NCI-H187 (cell line): ENCODE measurements at places on chromosomes 3 and 15.

- DNase-seq: no peak
Measured at GRCh38 chr3:110420158-110420641, 651.4 kb upstream of the NECTIN3 start.

DNA sequence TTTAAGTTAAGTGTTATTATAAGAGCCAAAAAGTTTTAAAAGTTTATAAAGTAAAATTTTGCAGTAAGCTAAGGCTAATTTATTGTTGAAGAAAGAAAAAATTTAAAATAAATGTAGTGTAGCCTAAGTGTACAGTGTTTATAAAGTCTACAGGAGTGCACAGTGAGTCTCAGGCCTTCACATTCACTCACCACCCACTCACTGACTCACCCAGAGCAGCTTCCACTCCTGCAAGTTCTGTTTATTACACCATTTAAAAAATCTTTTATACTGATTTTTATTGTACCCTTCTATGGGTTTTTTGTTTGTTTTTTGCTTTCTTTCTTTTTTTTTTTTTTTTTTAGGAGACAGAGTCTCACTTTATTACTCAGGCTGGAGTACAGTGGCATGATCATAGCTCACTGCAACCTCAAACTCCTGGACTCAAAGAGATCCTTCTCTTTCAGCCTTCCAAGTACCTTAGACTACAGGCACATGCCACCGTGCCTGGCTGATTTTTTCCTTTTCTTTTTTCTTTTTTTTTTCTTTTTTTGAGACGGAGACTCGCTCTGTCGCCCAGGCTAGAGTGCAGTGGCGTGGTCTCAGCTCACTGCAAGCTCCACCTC lies 25.9 kb downstream of the CSTA start:
- DNase-seq: no peak

DNA sequence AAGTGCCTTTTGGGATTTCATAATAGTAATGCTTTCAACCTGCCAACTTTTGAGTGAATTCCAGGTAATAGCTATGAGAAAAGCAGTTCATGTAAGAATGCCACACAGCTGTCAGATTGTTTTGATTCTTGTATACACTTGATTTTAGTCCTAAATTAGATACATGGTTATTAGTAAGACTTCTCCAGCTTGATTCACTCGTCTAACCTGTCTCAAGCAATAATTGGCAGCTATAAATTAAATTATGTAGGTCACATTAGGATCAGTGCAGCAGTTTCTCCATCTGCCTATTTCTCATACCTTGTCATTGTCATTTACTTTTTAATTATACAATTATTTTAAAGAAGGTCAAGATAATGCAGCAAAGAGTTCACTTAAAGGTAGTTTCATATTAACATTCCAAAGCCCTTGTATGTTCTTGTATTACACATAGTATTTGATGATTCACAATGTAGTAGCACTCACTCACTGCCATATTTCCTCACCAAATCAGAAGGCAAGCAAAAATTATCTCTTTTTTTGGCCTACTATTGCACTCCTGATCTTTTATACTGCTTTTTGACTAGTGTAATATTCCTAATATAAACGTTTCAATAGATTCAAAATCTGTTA lies 10.9 kb upstream of the CRYBG3 start:
- DNase-seq: no peak

GRCh38 chr3:149716984-149717383 lies 35.3 kb downstream of the COMMD2 start:
- DNase-seq: no peak

GRCh38 chr3:58013099-58013498 lies 4.9 kb downstream of the FLNB start:
- DNase-seq: no peak

GRCh38 chr3:173584838-173585831 lies 187.6 kb downstream of the NLGN1 start:
- no peak for DNase-seq

DNA sequence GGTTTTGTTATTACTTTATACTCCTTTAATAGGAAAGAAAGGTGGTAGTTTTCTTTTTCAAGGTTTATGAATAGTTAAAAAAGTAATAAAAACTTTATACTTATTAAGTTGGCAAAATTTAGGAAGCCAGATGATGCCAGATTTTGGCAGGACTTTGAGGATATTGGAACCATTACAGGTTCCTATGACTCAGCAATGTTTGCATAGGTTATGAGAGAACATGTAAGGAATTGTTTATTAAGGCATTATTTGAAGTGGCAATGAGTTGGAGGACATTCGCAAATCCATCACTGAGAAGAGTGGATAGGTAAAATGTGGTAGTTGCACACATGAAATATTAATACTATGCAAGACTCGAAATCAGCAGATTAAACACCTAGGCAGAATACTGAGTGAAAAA lies 29.9 kb downstream of the CDAN1 start:
- DNase-seq: no peak

- DNase-seq: no peak
Measured at GRCh38 chr3:98733812-98734281, 29.3 kb upstream of the ST3GAL6 start.

DNA sequence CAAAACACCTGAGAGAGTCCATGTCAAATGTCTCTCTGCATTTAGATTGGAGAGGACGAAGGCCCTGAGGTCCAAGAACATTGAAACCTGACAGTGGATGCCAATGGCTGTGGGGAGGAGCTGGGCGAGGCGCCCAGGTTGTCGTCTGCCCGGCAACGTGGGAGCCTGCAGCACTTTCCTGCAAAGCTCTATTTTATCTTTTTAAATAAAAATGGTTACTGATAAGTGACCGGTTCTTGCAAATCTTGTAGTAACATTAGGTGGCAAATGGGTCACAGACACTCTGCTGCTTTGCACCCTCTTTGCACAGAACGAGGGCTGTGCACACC lies 19.5 kb upstream of the FANCD2 start:
- DNase-seq: no peak
